ENCODE measurements at places on chromosomes 12 and 14.

- DNase-seq, result no peak
These were observed 1206.9 kb upstream of the SEL1L start for GRCh38 chr14:82740547-82740946.

GRCh38 chr12:80162177-80162576 is 62.8 kb downstream of the OTOGL start:
- no peak for DNase-seq

DNA sequence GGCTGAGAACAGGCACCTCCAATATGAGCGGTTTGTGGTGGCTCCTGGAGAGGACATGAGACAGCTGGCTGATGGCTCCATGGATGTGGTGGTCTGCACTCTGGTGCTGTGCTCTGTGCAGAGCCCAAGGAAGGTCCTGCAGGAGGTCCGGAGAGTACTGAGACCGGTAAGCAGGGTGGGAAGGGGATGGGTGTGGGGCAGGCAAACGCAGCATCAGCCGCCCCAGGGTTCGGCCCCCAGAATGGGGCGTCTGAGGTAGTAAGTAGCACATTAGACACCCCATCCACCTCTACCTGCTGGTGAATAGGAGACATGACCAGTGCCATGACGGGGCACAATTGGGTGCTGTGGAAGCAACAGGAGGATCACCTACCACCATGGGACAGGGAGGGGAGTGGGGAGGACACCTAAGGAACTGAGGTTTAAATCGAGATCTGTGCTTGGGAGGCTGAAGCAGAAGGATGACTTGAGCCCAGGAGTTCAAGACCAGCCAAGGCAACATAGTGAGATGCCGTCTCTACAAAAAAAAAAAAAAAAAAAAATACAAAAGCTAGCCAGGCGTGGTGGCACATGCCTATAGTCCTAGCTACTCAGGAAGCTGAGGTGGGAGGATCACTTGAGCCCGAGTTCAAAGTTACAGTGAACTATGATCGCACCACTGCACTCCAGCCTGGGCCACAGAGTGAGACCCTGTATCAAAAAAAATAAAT is 25.5 kb downstream of the ITGA7 start:
- DNase-seq, result no peak

- no peak for DNase-seq
These were observed 36.8 kb downstream of the DEGS2 start for GRCh38 chr14:100122481-100123223.

- no peak for DNase-seq
These were observed 141.3 kb downstream of the PRKCH start for GRCh38 chr14:61462566-61463193.

DNA sequence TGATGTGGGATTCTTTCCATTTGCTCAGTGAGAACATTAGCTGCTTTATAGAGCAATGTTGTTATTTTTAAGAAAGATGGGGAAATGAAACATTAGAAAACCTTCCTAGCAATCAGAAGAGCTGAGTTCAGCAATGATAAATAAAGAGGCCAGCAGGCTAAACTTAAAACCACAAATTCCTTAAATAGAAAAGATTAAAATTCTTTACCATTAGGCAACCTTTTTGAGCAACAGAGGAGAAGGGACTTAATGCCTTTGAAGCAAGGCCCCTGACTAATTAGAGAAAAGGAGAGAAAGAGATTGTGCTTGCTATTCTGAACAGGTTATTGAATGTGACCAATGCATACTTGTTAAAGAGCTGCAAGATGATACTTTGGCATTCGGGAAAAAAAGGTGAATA is 160.8 kb upstream of the LMO3 start:
- DNase-seq, result no peak

DNA sequence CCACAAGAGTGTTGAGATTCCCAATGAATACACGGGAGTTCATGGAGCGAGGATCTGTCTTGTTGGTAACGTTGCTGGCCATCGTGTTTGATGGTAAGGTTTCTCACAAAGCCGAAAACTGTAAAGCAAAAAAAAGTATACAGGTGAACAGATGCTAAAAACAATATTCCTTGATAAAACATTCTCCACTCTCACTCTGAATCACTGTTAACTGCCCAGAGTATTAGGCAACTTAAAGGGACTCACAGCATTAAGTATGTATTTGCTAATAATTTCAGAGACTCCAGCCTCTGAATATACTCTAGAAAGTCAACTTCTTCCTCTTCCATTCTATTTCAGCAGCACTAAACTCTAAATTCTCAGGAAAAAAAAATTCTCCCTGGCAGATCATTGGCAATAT is 35.1 kb downstream of the HNRNPC start:
- DNase-seq, result no peak

- DNase-seq, result no peak
These were observed 83.3 kb downstream of the PLEKHG7 start for GRCh38 chr12:92786045-92786444.

DNA sequence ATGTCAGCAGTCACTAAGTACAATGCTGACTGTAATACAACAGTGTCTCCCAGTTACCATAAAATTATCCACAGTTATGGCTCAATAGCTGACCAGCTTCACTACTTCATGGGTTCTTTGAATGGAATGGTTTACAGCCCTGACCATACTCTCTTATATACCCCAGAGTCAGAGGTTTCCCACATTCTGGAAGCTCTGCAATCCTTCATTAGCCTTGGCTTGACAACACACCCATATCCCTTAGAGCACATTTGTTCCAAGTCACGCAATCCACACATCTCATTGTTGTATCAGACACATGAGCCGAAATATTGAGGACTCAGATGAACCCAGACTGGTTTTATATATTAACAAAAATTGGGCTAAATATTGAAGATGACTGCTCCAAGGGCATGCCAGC is 209.4 kb upstream of the PLXNC1 start:
- no peak for DNase-seq

GRCh38 chr12:95208678-95209077 is 8.6 kb downstream of the FGD6 start:
- no peak for DNase-seq

DNA sequence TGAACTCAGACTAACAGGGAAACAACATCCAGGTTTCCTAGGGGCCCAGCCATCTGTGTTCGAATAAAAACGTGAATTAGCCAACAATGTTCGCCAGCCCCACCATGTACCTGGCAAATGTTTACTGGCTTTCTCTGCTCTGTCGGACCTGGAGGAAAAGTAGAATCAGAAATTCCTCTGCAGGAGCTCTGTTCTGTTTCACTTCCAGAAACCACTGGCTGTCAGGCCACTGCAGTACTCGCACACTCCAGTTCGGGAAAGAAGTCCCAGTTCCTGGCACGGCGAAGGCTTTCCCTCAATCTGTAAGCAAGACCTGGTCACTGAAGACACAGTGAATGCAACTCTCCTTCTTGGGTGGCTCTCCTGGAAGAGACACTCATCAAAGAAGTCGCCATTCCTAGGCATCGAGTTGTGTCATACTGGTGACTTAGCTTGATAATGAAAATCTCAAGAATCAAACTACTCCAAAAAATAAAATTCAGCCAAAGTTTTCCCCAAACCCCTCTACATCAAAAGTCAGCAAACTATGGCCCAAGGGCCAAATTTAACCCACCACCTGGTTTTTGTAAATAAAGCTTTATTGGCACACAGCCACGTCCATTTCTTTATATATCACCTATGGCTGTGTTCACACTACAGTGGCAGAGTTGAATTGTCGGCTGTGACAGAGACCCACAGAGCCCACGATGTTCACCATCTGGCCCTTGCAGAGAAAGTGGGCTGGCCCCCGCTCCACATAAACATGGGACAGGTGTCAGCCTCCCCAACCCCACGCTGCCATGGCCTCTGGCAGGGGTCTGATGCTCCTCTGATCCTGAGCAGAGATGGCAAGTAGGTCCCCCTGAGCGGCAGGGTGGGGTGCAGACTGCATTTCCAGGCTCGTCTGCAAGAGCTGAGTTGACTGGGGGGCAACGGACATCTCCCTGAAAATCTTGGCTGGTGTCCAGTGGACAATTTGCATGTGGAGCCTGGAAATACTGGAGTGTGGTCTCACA is 189.2 kb upstream of the DIO3 start:
- DNase-seq, result no peak

DNA sequence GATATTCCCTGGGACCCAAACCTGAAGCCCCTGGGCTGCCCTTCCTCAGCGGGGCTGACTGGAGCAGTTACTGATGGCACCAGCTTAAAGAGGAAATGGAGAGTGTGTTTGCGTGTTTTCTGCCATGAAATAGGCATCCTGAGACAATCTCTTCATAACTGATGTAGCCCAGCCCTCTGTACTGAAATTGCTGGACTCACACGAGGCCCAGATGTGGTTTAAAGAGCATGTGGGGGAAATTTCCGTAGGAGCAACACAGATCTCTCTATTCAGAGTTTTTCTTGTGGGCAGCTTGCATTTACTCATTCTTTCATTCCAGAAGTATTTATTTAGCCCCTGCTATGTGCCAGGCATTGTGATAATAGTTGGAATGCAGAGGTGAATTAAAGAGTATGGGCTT is 782.1 kb upstream of the TBX3 start:
- no peak for DNase-seq

DNA sequence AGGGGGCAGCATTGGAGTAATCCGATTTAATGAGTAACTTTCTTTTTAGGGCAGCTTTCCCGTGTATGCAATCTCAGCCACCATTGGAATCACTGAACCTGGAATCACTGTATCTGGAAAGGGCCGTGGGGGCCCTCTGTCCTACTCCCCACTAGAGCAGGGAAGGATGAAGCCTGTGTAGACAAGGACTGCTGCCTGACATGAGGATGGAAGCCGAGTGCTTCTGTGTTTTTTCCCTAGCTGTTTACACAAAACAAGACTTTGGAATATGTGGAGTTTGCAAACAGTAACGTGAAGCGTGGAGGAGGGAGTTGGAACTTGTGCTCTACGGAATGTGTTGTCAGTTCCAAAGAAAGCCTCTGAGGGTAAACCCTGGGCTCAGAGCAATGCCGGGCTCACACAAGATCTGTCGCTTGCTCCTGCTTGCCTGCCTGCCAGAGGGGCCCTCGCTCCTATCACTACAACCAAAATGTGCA is 32.4 kb upstream of the HDAC7 start:
- DNase-seq, result no peak

- DNase-seq, result no peak
These were observed 33.0 kb downstream of the FOXN3 start for GRCh38 chr14:89384023-89384422.

DNA sequence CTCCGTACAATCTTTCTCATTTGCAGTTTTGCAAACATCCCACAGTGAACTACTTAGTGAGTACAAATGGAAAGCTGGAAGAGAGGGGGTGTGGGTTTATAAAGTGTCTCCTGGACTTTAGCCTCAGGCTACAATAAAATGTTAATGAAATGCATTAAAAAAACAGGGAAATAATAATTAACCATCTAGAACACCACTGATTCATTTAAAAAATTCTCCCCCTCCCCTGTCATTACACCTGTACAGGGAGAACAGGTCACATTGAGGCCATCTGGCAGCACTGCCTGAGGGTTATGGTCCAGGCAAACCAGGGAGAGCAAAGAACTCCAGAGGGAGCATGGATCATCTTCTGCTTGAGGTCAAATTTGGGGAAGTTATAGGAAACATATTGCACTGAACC is 96.3 kb downstream of the TSPAN8 start:
- DNase-seq, result no peak

- no peak for DNase-seq
These were observed 292.1 kb downstream of the GLT1D1 start for GRCh38 chr12:129145381-129145780.

- no peak for DNase-seq
These were observed 94.8 kb downstream of the NINJ2 start for GRCh38 chr12:568486-568885.

DNA sequence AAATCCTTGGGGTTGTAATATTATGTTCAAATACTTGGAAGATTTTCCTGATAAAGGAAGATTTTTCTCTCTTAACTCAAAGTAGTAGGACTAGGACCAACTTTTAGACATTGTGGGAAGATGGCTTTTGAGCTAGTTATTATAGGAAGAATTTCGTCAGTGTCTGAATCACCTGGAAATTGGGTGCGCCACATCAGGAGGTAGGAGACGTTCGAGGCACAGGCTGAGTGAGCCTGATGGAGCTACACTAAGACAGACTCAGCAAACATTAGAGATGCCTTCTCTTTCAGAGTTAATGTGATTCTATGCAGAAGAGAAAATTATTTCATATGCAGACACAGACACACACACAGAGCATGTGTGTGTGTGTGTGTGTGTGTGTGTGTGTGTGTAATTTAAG is 84.7 kb downstream of the DERA start:
- DNase-seq, result no peak

DNA sequence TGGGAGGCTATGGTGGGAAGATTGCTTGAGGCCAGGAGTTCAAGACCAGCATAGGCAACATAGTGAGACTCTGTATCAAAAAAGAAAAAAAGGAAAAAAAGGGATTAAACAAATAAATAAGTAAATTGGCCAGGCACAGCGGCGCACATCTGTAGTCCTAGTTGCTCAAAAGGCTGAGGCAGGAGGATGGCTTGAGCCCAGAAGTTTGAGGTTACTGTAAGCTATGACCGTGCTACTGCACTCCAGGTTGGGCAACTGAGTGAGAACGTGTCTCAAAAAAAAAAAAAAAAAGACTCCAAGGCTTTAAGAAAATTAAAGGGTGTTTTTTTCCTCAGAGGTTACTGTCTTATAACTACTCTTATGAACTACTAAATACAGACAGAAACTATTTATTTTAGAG is 11.7 kb downstream of the BEST3 start:
- DNase-seq, result no peak

DNA sequence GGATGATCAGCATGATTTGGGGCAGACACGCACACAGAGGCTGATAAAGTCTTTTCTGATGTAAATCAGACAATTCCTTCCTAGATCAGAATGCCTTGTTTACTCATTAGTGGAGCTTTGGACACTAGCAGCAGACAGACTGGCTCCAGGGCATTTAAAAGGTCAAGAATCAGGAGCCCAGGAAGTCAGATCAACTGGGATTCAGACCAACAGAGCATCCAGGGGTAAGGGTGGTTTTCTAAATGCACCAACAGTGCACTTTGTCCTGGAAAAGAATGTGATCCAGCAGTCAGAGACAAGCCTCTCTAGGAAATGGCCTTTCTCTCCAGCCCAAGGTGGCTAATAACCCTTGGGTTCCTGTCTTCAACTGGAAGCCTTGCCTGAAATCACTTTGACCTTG is 405.3 kb downstream of the MED13L start:
- no peak for DNase-seq

- DNase-seq, result no peak
These were observed 48.7 kb downstream of the DAD1 start for GRCh38 chr14:22540293-22540692.

- DNase-seq, result no peak
These were observed 379.0 kb downstream of the DAD1 start for GRCh38 chr14:22210026-22210425.

DNA sequence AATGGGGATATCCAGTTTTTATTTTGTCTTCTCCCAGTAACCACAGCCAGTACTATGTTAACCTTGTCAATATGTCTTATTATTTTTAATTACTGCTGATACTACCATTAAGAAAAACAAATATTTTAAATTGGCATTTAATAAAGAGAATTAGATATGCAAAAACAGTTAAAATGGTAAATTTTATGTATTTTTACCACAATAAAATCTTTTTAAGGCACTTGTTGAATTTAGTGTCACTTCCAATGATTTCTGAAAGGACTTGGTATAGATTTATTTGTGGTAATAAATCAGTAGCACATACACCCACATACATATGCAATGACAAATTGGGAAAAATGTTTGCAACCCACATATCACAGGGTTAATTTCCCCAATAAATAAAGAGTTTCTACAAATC is 14.0 kb downstream of the CDKN1B start:
- DNase-seq, result no peak

GRCh38 chr14:64746298-64747250 is 42.4 kb downstream of the PLEKHG3 start:
- no peak for DNase-seq
